RPMI7951 (cell line): ENCODE measurements at places on chromosomes 3 and 15. TPM values are rescaled to one million over a fixed set of nuclear protein-coding genes. Genes with fewer than 3 reads are reported as not detected.

Gene SKIL
- total RNA-seq, result 41.9 and 53.1 TPM in 2 replicates

Gene FMN1
- 5.0 and 5.8 TPM in 2 replicates for total RNA-seq

Gene ZIC1
- 12.1 and 12.2 TPM in 2 replicates for total RNA-seq

Gene DPH3
- total RNA-seq, result 21.9 and 24.0 TPM in 2 replicates

GRCh38 chr3:151112731-151113130 lies 27.3 kb downstream of the MED12L start:
- DNase-seq, result no peak

GRCh38 chr15:66089509-66089908 lies 164.0 kb downstream of the MEGF11 start:
- DNase-seq, result no peak

- DNase-seq, result no peak
Measured at GRCh38 chr3:178584722-178585380, 48.6 kb downstream of the KCNMB2 start.

DNA sequence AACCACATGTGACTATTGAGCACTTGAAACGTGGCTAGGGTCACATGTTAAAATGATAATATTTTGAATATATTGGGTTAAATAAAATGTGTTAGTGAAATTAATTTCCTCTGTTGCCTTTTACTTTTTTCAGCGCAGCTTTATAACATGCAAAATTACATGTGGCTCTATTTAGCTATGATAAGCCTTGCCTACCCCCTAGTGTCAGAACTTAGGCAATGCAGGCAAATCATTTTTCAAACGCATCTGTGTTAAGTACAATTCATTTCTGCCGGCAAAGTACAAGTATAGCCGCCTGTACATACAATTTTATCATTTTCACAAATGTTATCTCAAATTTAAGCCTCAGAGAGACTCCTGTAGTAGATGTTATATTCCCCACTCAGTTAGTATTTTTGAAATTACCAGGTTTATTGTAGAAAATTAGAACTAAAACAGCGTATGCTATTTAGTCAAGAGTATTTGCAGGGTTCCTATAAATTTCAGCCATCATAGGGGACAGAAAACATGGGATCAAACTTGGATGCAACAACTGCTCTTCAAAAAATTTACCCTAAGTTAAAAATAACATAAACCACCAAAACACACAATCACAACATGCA lies 56.1 kb downstream of the TAFA4 start:
- peak; percentile 65 for DNase-seq

- DNase-seq, result no peak
Measured at GRCh38 chr3:71563827-71564226, 19.7 kb downstream of the FOXP1 start.

DNA sequence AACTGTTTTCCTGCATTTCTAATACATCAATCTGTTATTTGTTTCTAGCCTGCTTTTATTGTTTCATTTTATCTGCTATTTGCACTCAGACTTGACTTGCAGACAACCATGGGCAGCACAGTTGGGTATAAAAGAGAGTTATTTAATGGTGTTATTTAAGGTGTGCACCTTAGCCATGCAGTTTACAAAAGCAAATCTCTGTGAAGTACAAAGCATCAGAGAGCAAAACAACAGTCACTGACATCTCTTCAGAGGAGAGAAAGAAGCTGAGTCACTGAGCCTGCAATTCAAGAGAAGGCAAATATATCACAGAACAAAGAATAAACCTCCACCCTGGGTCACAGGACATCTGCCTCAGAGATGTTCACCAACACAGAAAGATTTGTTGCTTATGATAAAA lies 255.9 kb upstream of the ICE2 start:
- no peak for DNase-seq

- no peak for DNase-seq
Measured at GRCh38 chr3:71482771-71483170, 100.8 kb downstream of the FOXP1 start.

DNA sequence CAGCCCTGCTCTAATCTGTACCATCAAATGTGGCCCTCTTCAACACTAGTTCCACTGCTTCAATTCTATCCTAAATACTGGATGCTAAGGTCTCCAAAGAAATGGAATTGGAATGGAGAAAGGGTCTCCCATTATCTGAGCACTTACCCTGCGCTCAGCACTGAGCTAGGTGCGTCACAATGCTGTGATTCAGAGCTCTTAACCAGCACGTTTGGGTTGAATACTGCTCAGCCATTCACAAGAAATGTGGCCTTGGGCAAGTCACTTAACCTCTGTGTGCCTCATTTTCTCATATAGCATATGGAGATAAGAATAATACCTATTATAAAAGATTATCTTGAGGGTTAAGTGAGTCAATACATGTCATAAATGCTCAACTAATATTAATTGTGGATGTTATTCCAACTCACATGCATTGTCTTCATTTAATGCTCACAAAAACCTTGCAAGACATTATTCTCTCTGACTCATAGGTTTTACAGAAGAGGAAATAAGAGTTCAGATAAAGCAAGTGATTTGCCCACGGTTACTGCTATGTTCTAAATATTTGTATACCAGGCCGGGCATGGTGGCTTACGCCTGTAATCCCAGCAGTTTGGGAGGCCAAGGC lies 27.4 kb upstream of the SRGAP3 start:
- no peak for DNase-seq

DNA sequence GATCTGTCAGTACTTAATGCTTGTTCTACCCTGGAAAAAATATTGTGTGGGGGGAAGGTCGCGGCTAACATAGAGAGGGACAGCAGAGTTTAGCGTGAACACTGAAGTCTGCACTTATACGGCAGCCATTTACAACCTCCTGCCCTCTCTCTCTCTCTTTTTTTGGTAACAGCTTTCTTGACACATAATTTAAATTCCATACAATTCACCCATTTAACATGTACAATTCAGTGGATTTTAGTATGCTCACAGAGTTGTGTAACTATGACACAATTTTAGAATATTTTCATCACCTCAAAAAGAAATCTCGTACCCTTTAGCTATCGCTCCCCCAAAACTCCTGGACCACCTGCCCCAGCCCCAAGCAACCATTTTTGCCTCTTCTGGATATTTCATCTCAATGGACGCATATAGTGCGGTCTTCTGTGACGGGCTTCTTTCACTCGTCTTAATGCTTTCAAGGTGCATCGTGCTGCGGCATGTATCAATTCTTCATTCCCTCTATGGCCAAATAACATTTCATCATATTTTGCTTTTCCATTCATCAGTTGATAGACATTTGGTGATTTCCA lies 141.8 kb downstream of the XXYLT1 start:
- DNase-seq, result no peak

- no peak for DNase-seq
Measured at GRCh38 chr15:51076524-51077220, 18.0 kb downstream of the TNFAIP8L3 start.

DNA sequence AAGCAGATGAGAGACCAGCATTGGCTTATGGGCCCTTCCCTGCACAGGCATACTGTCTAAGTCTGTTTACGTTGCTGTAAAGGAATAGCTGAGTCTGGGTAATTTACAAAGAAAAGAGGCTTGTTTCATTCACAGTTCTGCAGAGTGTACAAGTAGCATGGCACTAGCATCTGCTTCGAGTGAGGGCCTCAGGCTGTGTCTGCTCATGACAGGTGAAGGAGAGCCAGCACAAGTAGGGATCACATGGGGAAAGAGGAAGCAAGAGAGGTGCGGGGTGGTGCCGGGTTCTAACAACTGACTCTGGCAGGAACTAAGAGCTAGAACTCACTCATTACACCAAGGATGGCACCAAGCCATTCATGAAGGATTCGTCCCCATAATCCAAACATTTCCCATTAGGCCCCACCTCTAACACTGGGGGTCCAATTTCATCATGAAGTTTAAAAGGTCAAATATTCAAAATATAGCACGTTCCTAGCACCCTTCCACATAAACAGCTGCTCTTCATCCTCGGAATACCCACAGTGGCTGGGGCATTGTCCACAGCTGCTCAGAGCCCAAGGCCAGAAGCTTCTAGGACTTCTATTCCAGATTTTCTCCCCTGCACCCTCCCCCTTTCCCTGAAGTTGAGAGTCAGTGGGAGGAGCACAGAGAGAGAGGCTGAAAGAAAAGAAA lies 5.6 kb downstream of the RTP3 start:
- DNase-seq, result no peak

- DNase-seq, result no peak
Measured at GRCh38 chr3:47974974-47975470, 41.2 kb downstream of the MAP4 start.
